ENCODE measurements at places on chromosomes 12 and 14. TPM values are rescaled to one million over a fixed set of nuclear protein-coding genes. Genes with fewer than 3 reads are reported as not detected.
A peak's percentile ranks its signal among the peaks of the same experiment; 100 is the strongest.

DNA sequence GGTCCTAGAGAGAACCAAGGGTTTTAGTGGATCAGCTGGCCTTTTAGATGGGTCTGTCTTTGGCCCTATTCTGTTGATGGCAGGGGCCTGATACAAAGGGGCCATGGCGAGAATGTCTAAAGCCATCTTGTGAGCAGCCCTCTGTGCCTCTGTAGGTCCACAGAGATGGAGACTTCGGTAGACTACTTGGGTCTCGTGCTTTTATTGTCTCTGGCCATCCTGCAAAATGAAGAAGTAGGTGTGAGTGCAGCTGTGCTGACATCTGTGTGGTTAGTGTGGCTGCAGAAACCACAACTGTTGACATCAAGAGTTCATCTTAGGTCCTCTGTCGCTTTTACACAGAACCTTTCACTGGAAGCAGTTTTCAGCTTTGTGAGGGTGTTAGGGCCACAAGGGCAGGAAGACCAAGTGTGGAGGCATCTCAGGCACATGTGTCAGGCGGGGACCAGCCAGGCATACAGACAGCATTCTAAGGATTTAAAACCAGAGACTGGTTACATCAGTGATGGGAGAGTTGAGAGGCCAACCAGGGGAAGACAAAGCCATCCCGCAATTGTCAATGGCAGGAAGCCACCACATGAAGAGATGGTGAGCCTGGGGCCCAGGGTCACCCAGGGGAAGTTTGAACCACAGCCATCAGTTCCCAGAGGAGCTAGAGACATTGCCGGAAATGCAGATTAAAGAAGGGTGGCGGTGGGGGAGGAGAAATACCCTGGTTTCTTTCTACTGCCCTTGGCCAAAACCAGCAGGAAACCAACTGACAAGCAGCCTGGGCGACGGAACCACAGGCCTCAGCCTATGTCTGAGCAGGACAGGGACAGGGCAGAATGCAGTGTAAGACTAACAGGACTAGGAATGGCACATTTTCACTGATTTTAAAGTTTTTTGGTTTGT, 13.0 kb upstream of the TPCN1 start:
- no peak for DNase-seq

DNA sequence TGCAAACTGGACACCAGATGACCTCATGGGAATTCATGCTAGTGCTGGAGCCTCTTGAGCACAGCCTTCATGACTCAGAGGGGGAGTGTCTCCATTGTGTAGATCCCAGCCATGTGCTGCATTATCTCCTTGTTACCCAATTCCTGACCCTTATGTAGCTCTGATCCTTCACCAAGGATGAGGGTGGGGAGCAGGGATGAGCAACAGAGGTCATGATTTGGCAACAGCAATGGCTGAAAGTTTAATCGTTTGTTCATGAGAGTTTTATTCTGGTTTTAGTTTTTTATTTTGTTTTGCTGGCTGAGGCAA, 9.5 kb upstream of the BDKRB1 start:
- DNase-seq, result peak; percentile 98

GRCh38 chr14:52961060-52961639, 10.3 kb upstream of the FERMT2 start:
- peak; percentile 75 for DNase-seq

GRCh38 chr12:21001778-21002177, 129.2 kb upstream of the SLCO1B1 start:
- no peak for DNase-seq

- peak; percentile 25 for DNase-seq
These were observed 9.1 kb upstream of the CDC42BPB start for GRCh38 chr14:103066399-103066798.

- DNase-seq, result no peak
These were observed 179.8 kb downstream of the DPF3 start for GRCh38 chr14:72714094-72714493.

DNA sequence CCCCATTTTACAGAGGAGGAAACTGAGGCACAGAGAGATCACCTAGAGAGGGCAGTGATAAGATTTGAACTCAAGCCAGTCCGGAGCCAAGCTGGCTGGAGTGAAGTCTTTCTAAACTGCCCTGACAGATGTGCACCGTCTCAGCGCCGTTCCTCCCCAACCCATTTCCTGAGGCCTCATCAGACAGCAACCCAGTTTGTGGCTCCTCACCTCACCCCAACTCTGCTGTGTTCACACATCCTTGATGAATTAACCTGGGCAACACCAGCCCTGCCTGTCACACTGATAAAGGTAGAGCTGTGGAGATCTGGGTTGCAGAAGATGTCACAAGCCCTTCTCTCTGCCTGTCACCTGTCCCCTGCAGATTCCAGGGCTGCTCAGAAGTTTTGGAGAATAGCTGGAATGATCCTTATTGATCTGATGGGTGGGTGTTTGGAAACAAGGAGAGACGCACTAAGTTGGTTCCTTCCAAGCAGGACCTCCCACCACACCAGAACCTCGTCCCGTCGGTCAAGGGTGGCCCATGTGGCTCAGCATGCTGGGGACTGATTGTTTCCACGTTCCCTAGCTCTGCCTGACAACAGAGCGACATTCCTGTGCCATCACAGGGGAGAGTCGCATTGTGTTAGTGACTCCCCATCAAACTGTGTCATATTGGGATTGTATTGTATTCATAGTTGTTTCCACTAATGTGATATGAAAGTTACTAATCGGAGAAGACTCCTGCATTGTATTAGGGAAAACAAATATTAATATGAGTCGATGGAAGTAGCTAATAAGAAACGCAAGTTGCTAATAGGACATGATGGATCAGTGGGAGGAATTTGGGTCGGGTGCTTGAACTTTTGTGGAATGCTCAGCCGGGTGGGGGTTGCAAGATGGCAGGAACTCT, 200.6 kb downstream of the PHETA1 start:
- no peak for DNase-seq

DNA sequence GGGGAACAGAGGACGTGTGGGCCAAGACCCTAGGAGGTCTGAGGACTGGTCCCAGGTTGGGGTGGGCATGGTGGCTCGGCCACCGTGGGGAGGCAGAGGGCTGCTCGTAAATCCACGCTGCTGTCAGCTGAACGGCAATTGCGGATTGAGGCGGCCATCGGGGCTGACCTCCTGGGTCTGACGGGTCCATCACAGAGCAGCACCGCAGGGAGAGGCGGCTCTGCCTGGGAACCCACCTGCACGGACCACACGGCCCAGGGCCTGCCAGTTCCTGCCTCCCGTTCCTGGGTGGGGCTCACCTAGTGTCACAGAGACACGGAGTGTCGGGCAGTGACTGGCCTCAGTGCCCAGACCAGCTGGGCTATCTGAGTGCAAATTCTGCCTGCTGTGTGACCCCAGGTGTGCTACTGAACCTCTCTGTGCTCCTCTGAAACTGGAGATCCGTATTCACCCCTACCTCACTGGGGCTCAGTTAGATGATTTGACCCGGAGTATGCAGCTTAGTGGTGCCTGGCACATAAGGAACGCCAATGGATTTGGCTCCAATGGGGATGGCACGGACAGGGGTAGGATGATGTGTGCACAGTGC, 53.1 kb downstream of the KIF26A start:
- no peak for DNase-seq

DNA sequence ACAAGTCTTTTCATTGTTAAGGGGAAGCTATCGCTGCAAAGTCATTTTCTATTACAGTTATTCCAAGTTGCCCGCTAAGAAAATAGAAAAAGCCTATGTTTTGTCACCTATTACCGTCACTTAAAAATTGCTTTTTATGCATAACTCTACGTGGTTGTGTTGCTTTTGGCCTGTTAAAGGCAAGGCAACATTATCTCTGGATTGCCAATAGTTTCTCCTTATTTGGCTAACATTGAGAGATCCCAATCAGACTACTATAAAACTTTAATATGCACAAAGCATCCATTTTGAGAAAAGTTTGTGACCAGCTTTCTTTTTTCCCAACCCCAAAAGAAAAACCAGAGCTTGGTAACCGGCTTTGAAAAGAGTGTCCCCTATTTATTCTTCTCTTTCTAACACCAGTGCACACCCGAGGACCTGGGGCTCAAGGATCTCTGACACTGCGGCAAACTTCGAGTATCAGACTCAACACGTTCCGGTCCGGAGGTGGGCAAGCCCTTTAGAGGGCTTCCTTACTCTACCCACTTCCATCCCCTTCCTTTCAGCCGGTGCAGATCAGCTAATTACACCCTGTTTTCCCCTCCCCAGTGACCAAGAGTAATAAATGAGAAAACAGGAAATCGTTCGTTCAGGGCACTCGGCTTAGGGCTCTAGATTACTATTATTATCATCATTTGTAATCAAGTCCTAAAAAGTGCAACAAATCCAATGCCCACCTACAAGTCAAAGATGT, 1.2 kb downstream of the PPP1R12A start:
- DNase-seq, result peak; percentile 28

DNA sequence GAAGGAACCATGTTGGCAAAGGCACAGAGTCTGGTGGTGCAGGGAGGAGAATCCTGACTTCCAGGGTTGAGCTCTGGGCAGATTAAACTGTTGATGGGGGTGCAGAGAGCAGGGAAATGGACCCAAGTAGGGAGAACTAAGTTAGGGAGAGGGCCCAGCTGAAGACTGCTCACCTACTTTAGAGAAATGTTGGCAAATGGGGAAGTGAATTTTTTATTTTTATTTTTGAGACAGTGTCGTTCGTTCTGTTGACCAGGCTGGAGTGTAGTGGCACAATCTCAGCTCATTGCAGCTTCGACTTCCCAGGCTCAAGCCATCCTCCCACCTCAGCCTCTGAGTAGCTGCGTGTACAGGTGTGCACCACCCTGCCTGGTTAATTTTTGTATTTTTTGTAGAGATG, 32.1 kb upstream of the TUBA1A start:
- DNase-seq, result no peak

- no peak for DNase-seq
These were observed 447.0 kb downstream of the SLC16A7 start for GRCh38 chr12:60042835-60043234.

DNA sequence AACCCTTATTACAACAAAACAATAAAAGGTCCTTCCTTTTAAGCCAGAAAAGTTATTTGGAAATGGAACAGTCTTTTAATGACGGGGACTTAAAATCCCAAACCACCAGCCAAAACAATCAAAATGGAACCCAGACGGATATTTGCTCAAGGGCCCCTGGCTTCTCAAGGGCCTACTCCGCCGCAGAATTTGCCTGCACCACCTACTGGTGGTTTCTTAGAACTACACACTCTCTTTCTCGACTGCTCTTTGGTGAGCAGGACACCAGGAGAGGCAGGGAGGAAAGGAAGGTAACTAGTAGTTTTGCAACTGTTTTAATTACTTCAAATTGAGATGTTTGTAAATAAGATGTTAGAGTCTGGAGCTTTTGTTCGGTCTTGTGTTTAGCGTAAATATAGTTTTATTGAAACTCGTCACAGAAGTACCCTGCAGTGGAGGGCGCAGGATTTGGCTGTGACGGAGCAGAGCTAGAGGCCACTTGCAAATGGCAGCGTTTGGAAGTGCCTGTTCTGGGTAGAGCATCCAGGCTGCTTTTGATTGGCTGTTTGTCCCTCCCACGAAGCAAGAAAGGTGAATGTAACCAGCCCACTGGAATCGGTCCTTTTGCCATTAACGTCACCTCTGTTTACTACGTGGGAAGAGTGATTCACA, 238.5 kb downstream of the CACNA1C start:
- peak; percentile 60 for DNase-seq

GRCh38 chr12:753611-754472, 1.5 kb downstream of the WNK1 start:
- DNase-seq, result peak; percentile 51

- no peak for DNase-seq
These were observed 10.0 kb downstream of the EMP1 start for GRCh38 chr12:13206560-13206897.

DNA sequence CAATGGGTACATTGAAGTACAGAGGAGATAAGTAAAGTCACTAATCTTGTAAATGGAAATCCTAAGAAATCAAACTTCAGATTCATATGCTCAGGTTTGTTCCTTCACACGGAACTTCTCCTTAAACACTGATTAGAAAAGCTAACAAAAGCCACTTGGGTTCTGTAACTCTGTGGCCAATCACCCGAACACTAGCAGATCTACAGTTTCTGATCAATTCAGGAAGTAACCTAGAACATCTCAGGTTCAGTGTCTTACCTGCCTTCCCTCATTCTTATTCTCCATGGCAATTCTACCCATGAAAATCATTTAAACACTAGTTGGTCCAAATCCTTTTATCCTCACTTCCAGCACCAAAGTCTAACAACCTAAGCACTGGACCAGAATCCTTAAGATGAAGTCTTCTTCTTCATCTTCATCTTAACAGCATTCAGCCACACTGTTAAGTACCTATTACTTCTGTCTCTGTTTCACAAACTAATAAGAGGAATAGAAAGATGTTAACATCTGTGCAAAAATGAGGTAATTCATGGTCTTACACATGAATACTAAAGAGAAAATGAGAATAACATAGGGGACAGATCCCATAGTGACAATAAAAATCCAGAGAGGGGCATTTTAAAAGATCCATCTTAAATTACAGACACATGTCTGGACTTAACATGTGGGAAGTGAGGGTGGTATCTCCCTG, 184.5 kb downstream of the SSPN start:
- DNase-seq, result no peak

The RILPL1 gene
- total RNA-seq, result 21.5 TPM

The PNP gene
- total RNA-seq, result 63.9 TPM

The GPR65 gene
- not detected for total RNA-seq

The HSPA2 gene
- 0.51 TPM for total RNA-seq

Data from MCF 10A (cell line).